ENCODE measurements at places on chromosomes 6 and 20. TPM values are rescaled to one million over a fixed set of nuclear protein-coding genes. Genes with fewer than 3 reads are reported as not detected.

PGK2 gene
- not detected for polyA plus RNA-seq

GSTA2 gene
- polyA plus RNA-seq: 88.6 TPM

REV3L gene
- polyA plus RNA-seq: 16.8 TPM

TAAR8 gene
- not detected for polyA plus RNA-seq

NOX3 gene
- not detected for polyA plus RNA-seq

POPDC3 gene
- polyA plus RNA-seq: 0.54 TPM

XKR7 gene
- not detected for polyA plus RNA-seq

GRCh38 chr20:46850416-46850815 is 44.2 kb upstream of the EYA2 start:
- peak; percentile 94 for DNase-seq

GRCh38 chr6:3541006-3541585 is 84.2 kb upstream of the SLC22A23 start:
- peak; percentile 79 for DNase-seq

- no peak for DNase-seq
These were observed 104.4 kb downstream of the MRPL14 start for GRCh38 chr6:44022671-44023352.

- DNase-seq: no peak
These were observed 16.4 kb downstream of the GMDS start for GRCh38 chr6:2229039-2229438.

DNA sequence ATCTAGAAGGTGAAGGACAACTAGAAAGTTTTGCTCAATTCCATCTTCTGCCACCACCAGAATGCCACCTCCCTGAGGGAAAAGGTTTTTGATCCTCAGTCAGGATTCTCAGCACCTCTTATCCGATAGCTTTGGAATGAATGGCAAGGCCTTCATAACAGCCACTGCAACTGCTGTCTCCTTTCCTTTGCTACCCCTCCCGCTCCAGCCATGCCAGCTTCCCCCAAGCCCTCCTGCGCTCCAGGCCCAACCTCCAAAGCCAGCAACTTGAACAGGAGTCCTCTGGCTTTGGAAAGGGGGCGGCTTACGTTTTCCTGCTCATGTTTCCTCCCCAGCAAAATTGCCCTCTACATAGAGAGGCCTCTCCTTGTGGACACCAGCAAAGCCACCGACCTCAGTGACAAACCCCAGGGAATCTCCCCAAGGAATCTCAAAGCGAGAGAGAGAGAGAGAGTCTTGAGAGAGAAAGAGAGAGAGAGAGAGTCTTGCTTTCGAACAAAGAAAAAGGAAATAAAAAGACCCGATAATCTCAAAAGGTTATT is 420 bp upstream of the BTN2A1 start:
- DNase-seq: no peak

- DNase-seq: peak; percentile 31
These were observed 9.6 kb downstream of the TSPYL4 start for GRCh38 chr6:116244284-116244683.

DNA sequence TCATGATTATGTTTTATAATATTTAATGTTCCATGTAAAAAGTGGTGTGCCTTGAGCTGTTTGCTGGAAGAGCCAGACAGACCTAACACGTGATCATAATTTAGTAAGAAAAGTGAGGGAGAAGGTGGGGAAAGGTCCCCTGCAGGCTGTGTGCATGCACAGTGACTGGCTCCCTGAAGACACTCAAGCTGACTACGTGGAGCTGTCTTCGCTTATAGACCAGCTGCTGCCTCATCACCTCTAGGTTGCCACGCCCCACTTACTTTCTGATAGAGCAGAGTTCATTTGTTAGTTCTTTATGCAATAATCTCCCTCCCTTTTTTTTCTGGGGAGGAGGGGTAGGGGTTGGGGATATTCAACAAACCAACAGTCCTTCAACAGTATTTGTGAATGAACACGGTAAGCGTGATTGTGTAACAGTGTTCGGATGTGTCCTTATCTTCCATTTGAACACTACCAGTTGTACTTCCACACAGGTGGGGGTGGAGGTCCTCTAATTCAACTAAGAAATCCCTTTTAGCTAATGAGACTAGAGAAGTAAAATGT is 157.3 kb downstream of the BACH2 start:
- no peak for DNase-seq

DNA sequence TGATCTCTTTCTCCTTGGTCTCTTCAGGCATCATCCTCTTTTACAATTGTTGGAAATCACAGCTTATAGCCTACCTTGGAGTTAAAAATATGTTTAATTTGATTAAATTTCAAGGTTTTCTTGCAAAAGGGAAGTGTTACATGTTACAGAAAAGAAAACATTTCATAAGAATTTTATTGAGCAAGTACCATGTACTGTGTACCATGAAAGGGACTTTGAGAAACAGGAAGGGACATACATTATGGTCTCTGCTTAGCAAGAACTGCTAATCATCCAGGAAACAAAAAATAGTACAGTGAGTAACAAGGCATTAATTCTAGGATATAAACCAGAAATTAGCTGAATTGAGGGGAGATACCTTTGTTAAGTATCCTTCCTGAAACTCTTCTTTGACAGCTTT is 145.3 kb upstream of the SPACA1 start:
- no peak for DNase-seq

GRCh38 chr6:140079328-140079727 is 704.9 kb upstream of the CITED2 start:
- no peak for DNase-seq

DNA sequence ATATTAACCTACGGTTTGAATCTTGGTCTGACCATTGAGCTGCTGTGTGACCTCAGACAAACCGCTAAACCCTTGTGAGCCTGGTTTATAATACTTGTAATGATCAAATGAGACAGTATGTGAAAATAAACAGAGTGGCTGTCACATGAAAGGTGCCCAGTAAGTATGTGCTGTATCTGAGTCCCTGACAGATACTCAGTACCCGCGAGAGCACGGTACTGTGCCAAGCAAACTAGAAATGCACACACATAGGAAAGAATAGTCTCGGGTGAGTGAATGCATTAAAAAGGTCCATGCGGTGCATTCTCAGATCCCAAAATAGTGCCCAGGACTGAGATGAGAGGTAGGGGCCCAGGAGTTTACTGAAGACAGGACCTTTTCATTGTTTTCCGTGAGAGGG is 93.3 kb downstream of the PPP1R14C start:
- DNase-seq: no peak

DNA sequence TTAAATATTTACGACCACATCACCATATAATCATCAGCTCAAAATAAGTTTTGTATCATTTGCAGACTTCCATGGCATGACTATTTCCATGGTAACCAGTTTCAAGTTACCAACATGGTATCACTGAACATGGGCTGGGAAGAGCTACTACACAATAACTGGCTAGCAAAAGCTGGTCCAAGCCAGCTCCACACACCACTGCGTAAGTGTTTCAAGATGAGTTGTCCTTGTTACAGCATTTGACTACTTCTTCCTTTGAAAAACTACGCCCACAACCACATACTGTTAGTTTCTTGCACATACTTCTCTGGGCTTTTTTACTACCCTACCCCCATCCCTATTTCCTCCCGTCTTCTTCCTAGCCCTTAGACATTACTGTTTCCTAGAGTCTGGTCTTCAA is 8.5 kb downstream of the CD164 start:
- no peak for DNase-seq

DNA sequence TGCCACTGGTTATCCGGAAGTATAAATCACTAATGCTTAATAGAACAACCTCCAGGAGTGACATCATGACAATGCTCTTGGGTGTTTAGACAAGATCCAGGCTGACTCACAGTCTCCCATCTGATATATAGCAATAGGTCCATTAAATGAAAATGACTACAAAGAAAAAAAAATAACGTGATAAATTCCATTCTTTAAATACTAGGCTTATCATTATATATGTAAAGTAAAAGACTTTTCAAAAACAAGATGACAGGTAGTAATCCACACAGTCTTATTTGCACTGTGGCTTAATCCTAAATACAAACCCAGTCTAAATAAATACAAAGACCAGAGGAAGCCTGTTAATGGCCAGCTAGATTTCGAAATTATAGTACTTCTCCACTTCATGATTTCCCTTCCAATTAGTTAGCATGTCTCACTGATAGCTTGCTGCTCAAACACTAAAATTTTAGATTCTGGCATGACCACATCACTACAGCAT is 149.1 kb upstream of the BEND3 start:
- no peak for DNase-seq

DNA sequence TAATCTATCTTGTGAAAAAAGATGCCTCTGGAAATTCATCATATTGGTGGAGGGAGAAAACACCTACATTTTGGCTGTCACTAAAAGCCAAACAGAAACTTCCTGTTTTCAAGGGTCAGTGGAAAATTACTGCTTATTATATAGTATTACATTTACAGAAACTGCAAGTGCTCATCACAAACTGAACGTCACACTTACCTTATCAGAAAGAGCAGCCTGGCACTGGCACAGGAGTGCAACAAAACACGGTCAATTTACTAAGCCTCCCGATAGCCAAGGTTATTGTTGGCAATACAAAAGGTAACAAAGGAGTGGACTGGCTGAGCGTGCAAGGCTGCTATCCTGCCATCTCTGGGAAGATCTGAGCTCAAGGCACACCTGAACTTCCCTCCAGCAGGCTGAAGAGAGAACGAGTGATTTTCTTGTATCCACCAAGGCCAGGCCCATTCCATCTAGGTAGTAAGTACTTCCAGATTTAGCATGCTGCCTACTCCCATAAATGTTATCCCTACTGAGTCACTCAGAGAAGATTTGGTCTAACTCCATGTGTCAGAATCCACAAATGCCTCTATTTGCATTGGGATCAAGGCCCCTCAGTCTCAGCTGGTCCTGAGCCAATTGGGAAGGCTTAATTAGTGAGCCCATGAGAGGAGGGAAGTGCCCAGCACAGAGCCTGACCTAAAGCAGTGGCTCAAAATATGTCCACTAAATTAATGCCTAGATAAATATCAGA is 399.8 kb downstream of the BTBD9 start:
- no peak for DNase-seq

- no peak for DNase-seq
These were observed 162.0 kb downstream of the BTBD9 start for GRCh38 chr6:38477680-38478260.

DNA sequence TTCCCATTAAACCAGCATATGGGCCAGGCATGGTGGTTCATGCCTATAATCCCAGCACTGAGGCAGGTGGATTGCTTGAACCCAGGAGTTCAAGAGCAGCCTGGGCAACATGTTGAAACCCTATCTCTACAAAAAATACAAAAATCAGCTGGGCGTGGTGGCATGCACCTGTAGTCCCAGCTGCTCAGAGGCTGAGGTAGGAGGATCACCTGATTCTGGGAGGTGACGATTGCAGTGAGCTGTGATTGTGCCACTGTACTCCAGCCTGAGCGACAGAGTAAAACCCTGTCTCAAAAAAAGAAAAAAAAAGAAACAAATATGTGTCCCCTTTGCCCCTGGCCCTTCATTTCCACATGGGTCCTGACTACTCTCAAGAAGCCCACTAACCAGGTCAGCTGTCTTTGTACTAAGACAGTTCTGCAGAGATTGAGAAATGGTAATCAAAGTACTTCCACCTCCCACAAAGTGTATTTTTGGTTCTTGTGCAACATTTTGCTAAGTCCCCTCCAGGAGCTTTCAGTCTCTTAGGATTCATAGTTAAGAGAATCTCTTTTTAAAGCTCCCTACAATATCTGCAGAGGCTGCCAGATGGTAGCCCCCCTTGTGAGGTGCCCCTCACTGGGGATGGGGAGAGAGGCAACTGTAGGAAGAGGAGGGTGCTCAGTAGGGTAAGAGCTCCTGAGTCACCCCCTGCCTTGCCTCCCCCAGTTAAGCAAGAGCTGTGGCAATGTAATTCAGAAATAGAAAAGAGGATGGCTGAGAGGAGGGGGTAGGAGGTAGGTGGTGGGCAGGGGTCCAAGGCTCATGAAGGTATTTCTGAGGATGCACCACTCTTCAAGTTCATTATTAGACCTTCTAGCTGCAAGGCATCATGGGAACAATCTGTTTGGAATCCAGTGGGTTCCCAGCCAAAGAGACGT is 16.5 kb upstream of the WFDC2 start:
- DNase-seq: no peak

- DNase-seq: no peak
These were observed 11.3 kb upstream of the NSFL1C start for GRCh38 chr20:1477896-1478490.

- DNase-seq: peak; percentile 36
These were observed 134.9 kb downstream of the KLHL32 start for GRCh38 chr6:97059473-97059872.

DNA sequence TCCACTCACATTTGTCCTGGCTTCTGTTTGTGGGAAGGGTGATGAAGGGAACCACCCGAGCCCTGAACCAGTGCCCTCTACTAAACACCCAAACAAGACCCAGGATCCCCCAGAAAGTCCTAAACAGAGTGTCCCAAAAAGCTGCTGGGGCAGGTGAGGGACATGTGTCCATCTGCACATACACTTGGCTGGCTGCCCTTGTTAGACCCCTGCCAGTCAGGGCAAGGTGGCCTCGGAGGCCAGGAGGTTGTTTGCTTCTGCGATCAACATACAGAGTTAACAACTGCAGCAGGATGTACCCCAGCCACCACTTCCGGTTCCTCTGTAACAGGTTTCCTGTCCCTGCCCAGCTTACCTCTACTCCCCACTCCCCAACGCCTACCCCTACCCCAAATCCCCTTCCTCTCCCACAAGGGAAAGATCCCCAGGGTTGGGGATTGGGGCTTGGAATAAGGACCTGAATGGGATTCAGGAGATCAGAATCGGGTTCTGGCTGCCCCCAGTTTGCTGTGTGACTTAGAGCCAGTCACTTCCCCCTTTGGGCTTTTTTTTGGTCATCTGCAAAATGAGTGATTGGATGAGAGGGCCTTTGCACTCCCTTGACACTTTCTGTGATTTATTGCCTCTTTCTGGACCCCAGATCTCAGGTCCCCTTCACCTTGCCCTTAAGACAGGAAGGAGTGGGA is 13.9 kb downstream of the DEF6 start:
- no peak for DNase-seq

DNA sequence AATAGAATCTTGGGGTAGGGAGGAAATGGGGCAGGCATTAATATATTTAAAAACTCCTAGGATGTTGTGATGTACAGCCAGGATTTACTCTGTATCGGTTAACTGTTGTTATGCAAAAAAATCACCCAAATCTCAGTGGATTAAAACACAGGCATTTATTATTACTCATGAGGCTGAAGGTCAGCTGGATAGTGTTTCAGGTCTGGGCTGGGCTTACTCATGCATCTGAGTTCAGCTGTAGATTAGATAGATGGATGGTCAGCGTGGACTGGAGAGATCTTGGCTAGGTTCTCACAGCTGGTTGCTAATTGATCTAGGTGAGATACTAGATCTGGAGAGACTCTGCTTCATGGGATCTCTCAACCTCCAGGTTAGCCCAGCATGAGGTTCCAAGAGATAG is 131.4 kb downstream of the BTBD3 start:
- no peak for DNase-seq

DNA sequence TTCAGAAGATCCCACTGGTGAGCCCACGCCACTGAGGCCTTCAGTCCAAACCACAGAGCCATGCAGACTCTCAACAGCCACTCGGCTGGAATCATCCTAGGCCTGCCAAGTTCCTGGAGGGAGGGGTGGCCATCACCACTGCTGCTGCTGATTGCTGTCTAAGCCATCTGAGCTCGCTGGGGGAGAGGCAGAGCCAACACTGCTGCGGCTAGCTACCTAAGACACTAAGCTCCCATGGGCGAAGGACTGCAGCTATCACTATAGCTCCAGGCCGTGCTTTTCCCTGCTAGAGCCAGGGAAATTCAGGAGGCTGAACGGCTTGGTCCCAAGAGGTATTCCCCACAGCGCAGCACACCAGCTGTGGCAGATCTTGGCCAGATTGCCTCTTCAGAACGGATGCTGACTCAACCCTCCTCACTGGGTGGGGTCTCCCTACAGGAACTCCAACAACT is 73.6 kb downstream of the TBC1D32 start:
- DNase-seq: no peak

All from small intestine (tissue), 16 donors.